Muscle of back (tissue), 13 donors: ENCODE measurements at places on chromosomes 1 and 21.
A peak's percentile ranks its signal among the peaks of the same experiment; 100 is the strongest.

DNA sequence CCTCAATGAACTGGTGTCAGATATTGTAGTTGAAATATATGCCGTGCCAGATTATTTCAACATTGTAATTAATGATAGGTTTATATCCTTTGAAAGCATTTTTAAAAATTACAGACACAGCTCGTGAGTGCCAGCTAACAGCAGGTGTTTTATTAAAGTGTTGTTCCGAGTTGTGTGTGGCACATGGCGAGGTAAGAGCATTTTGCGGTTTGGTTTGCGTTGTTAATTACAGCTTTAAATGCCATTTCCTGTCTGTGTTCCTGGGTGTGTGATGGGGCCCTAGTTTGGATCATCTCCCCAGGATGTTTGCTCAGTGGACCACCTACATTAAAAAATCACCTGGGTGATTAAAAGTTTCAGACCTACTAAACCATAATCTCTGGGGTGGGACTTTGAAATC is 97.4 kb downstream of the PRDM2 start:
- no peak for DNase-seq

GRCh38 chr1:35883635-35884101 is 659 bp downstream of the AGO1 start:
- no peak for DNase-seq

DNA sequence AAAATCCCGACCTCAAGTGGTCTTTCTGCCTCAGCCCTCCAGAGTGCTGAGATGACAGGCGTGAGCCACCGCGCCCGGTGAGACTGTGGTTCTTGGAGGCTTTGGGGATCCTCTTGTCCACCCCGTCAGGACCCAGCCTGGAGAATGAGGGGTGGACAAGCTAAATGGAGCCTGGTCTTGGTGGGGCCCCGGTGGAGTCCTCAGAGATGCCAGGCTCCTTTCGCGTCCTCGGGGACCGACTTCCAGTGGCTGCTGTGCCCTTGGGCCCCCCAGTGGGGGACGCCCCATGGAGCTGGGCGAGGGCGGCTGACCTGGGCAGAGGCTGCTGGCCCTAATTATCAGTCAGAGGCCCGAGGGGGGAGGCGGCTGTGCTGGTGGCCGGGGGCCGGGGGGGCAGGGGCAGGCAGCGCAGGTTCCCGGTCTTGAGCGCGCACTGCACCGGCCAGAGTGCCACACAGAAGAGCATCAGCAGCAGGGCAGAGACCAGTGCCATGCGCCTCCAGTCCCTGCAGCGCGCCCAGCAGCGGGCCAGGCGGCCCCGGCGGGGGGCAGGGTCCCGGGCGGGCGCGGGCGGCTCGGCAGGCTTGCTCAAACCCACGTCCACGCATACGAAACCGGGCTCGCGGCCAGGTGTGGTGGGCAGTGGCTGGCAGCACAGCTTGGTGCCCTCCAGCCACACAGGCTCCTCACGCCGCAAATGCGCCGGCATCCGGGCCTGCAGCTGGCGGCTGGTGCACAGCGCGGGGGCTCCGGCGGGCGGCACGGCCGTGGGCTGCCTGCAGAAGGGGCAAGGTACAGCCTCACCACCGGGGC is 2.4 kb downstream of the RNF223 start:
- DNase-seq: no peak

DNA sequence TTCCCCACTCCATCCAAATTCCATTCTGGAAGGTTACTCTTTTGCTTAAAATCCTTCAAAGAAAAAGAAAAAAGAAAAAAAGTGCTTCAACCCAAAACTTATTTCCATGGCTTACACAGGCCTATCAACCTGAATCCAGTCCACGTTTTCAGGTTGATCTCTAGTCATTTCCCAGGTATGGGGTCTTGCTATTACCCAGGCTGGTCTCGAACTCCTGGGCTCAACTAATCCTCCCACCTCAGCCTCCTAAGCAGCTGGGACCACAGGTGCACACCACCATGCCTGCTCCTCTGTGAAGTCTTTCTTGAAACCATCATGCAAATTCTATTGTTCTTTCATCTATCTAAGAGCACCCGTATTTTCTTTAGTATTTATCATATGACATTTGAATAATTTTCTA is 7.6 kb downstream of the RNF19B start:
- no peak for DNase-seq

DNA sequence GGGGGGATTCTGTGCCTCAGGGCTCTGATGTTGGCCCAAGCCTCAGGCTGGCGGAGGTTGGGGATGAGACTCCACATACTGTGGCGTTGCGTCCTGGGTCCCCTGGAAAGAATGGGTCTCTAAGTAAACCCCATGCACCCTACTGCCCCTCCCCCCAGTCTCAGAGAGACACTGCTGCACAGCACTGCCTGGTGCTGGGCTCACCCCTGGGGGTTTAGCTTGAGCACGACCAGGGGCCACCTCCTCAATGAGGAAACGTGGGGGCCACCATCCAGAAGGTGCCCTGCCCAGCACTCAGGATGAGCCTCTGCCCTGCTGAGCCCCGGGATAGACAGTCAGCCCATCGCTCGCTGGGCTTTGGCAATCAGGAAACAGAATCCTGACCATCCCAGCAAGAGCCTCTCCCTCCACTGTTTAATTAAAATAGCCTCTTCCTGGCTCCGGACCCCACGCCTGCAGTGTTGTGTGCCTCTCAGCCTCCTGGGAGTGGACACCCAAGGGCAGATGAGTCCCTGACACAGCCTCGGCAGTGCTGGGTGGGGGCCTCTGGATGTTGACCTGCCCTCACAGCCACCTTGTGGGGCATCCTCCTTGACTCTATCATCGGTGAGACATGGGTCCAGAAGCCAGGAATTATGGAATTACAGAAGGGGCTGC is 3.5 kb upstream of the KRTAP10-4 start:
- no peak for DNase-seq

DNA sequence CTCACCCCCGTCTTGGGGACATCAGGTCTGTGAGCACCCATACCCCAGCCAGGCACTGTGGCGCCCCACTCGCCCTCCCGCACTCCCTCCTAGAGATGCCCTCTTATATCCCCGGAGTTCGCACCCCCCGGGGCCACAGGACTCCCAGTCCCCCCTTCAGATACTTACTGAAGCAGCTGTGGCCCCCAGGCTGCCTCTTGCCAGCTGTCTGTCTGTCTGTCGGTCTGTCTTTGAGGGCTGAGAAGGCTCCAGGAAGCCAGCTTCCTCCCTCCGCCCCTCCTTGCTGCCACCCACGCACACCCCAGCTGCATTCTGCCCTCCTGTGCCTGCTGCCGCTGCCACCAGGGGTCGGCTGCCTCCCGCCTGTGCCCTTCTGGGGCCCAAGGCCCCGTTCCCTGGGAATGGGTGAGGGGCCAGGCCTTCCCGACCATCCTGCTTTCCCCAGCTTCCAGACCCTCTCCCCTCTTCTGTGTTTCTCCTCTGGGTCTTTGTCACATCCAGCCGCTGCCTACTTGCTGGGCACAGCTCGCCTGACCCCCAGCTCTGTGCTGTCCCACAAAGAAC is at the start of gene PTPN7:
Gene PTPN7 (minus strand): TSS at position 226 of the 564 bp plus-strand sequence. CDS start 1,200 bp downstream, outside the sequence.
- DNase-seq: no peak

DNA sequence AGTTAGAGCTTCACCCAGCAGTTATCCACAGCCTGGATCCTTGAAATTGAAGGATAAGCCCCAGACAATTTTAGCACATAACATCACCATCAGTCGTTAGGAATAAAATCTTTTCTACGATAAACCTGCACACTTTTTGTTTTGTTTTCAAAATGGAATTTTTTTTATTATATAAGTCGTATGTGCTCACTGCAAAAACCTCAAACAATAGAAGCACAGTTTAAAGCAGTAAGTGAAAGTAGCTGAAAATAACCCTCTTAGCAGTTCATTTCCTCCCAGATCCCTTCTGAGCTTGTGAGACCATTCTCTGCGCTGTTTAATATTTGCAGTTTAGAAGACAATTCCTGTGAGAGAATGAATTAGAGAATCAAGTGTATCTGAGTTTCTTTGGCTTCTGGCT is 38.3 kb downstream of the ELK4 start:
- no peak for DNase-seq

DNA sequence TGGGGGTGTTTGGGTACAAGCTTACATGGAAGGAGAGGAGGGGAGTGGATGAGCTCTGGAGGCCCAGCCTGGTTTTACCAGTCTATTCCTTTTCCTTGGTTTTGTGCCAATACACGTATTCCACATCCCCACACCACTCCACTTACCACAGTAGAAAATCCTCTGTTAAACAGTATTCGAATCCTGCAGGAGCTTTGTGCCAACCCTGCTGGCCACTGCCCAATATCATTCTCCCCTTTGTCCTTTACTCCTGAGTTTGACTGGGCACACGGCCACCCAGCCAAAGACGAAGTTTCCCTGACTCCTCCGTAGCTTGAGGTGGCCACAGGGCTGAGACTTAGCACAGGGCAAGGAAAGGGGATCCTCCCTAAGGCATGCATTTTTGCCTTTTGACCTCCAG is 61.6 kb downstream of the TMCO4 start:
- no peak for DNase-seq

- no peak for DNase-seq
Observed at GRCh38 chr1:233641029-233641428, 27.1 kb downstream of the KCNK1 start.

- peak; percentile 59 for DNase-seq
Observed at GRCh38 chr1:15304708-15305467, 57.9 kb downstream of the FHAD1 start.

GRCh38 chr1:229228522-229228921 is 42.4 kb upstream of the RAB4A start:
- no peak for DNase-seq

DNA sequence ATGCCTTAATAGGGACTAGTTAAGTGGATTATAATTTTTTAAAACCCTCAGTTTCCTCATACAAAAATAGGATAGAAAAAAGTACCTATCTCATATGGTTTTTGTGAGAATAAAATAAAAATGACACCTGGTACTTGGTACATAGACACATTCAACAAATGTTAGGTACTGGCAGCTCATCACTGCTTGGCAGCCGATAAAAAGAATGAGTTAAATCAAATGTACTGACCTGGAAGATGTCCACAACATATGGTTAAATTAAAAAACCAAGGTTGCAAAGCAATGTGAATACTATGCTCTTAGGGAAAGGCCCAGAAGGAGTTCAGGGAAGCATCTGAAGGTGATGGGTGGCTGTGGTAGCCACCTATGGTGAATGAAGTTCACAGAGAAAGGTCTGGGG is 64.9 kb upstream of the SMYD2 start:
- DNase-seq: no peak

DNA sequence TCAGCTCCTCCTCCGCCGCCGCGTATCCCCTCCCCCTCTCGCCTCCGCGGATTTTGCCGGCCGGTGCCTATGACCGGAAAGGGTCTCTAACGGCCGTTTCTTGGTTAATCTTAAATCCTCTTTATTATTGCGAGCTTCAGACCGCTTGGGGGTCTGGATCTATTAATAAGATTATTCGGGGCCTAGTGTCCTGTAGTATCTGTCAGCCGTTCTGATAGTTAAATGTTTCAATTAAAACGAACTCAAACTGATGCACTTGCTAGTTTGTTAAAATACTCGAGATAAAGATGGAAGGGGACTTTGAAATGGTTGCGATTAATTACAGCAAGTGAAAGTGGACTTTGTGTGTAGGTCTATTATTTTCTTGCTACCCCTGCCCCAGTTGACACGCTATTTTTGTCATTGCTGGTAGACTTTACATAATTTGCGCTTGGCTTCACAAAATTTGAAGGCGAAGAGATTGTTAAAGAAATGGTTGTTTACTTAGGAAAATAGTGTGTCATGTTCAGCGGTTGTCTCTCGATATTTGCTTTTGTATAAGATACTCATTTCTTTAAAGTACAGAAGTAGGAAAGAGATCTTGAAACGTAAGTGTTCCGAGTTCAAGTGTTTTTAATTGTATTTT is 779 bp downstream of the SON start:
- no peak for DNase-seq

DNA sequence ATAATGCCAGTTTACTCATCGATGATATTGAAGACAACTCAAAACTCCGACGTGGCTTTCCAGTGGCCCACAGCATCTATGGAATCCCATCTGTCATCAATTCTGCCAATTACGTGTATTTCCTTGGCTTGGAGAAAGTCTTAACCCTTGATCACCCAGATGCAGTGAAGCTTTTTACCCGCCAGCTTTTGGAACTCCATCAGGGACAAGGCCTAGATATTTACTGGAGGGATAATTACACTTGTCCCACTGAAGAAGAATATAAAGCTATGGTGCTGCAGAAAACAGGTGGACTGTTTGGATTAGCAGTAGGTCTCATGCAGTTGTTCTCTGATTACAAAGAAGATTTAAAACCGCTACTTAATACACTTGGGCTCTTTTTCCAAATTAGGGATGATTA is 13.7 kb downstream of the GGPS1 start:
- no peak for DNase-seq

- DNase-seq: no peak
Observed at GRCh38 chr1:112472142-112472541, 36.6 kb upstream of the WNT2B start.

DNA sequence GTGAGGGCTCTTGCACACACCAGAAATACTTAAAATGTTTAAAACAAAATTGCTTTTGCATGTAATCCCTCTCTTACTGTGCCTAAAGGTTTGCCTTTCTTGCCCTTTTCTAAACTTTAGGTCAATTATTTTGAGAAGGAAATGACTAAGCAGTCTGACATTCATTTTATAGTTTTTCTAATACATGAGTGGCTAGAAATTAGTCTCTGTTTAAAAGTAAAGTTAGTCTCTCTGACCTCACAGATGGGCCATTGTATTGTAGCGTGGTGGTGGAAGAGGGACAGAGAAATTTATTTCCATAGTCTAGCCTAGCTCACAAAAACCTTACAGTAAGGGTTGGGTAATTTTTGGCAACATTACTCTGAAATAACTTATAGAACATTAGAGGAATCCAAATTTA is 3.6 kb upstream of the COL11A1 start:
- DNase-seq: no peak

GRCh38 chr1:206705191-206705590 is 20.5 kb downstream of the MAPKAPK2 start:
- no peak for DNase-seq

- no peak for DNase-seq
Observed at GRCh38 chr1:100517515-100517914, 20.4 kb upstream of the GPR88 start.

DNA sequence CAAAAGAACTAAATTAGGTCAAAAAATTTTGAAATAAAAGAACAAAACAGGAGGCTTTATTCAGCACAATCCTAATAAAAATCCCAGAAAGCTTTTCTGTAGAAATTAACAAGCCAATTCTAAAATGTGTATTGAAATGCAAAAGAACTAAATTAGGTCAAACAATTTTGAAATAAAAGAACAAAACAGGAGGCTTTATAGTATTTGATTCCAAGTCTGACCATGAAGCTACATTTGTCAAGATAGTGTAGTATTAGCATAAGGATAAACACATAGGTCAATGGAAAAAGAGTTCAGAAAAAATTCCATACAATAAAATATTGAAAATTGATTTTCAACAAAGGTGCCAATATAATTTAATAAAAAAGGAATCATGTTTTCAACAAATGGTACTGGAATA is 10.8 kb downstream of the LRRC40 start:
- DNase-seq: no peak

GRCh38 chr1:192809307-192810252 is 741 bp downstream of the RGS2 start:
- DNase-seq: no peak

GRCh38 chr1:7460807-7461206 is 310.3 kb upstream of the VAMP3 start:
- no peak for DNase-seq

DNA sequence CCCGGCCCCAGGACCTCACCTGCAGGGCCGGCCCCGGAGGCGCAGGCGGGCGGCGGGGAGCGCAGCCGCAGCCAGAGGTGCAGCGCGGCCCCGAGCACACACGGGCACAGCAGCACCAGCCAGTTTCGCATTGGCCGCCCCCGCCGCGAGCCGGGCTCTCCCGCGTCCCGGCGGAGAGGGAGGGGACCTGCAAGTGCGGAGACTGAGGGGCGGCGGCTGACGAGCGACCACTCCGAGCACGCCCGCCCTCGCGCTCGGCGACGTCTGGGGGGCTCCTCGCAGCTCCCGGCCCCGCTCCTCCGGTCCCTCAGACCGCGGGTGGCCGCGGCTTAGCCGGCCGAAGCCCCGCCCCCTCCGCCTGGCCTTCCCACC is at the start of gene B3GALNT2:
Gene B3GALNT2 (minus strand): TSS at position 331 of the 372 bp plus-strand sequence. CDS start 200 bp downstream, at position 131.
- DNase-seq: no peak
